DMS 273 treated with DMSO at 0.1 percent for 48 hours (cell line): ENCODE measurements at places on chromosomes 16 and 17.

DNA sequence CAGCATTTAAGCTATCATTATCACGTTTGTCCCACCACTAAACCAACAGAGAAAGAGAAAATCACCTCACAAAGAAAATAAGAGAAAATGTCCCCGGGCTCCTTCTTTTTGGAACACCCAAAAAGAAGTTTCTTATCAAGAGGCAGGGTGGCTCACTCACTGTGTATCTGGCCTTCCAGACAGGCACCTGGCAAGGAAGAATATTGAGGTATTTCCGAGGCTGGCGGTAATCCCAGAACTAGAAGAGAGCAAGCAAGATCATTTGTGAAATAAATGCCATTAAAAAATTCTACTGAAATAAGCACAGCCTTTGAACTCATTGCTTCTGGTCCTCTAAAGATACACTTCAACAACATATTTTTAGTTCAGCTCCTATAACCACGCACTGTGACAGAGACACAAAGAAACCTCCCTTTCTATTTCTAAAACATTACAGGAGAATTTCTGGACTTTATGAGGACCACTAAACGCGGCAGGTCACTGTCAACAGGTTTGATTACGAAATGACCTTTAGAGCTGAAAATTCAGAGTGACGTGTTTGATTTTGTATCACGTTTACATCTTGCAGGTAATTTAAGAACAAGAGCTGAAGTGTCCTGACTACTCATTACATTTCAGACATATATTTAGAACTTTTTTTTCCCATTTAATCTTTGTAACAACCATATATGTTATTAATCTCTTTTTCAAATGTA lies 61.0 kb downstream of the WDR59 start:
- no peak for DNase-seq

- DNase-seq = no peak
Observed at GRCh38 chr16:25063865-25064264, 47.7 kb upstream of the LCMT1 start.

GRCh38 chr16:68406458-68407152 lies 41.7 kb downstream of the SMPD3 start:
- no peak for DNase-seq

DNA sequence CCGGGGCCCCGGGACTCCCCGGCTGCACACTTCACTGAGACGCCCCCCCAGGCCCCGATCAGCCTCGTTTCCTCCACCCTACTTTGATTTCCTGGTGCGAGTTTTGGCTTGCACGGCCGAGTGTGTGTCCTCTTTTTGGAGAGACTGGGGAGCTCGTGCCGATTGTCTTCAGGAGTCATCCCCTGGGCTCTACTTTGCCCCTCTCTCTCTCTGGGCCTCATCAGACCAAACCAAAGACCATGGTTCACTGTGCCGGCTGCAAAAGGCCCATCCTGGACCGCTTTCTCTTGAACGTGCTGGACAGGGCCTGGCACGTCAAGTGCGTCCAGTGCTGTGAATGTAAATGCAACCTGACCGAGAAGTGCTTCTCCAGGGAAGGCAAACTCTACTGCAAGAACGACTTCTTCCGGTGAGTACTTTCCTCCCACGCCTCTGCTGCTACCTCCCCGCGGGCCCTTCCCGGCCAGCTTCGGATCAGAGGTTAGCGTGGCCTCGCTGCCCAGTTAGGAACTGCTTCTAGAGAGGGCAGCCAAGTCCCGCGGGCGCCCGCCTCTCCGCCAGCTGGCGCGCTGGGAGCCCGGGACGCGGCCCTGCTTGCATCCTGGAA lies 787 bp downstream of the LHX1 start:
- DNase-seq = no peak
